ENCODE measurements at places on chromosomes 4 and X.

DNA sequence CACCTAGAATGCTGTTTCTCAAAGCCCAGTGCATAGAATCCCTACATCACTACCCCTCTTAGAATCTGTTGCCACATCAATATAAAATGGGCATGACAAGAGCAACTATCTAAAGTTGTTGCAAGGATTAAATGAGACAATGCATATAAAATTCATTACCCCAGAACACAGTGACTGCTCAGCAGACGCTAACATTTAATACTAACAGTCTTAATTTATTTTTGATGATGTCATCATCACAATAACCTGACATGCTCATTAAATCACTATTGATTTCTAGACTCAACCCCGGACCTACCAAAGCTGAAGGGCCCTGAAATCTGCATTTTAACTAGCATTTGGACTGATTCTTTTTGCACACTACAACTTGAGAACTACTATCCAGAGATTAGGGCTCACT lies 3.9 kb downstream of the ARSJ start:
- DNase-seq = no peak

DNA sequence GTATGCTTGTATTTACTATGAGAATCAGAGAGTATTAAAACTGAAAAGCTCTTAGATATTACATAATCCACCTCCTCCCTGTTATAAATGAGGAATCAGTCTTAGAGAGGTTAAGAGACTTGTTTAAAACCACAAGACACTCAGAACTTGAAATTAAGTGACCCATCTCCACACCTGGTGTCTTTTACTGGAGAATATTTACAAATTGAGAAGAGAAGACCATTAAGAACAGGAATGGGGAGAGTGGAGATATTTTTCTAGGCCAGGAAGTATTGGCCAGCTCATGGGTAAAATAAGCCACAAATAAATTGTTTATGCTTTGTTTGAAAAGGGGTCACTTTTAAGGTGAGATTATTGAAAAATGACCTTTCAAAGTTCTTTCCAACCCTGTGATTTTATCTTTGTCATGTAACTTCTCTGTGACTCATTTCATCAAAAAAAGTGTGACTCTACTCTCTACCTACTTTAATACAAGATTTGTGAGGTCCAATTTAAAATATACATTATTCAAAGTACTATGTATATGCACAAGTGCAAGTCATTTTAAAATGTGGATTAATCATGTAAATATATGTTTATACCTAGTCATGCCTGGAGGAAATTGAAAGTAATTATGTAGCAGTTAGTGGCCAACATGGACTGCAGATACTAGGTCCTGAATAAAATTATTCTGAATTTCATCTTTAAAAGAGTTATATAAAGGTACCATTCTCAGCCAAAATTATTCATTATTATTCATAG lies 15.9 kb upstream of the COX7B2 start:
- no peak for DNase-seq

DNA sequence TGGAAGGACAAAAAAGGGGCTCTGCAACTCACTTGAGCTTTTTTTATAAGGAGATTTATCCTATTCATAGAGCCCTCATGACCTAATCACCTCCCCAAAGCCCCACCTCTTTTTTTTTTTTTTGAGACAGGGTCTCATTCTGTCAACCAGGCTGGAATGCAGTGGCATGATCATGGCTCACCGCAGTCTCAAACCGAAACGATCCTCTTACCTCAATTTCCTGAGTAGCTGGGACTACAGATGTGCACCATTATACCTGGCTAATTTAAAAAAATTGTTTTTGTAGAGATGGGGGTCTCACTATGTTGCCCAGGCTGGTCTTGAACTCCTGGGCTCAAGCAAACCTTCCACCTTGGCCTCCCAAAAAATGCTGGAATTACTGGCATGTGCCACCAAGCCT lies 61.6 kb upstream of the PDGFRA start:
- DNase-seq = no peak

DNA sequence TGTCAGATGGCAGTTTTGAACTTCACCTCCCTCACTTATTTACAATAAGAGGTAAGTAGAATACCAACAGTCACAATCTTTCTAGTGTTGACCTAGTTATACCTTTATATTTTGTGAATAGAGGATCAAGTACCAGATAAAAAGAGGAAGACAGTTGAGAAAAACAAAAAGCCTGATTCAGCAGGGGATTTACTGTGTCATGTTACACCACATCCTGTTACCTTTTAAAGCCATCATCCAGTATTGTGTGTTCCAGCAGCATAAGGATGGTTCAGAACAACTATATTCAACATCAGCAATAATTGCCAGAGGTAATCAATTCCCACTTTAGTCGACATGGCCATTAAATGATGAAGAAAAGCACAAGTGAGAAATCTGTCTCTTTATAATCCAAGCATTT lies 21.3 kb upstream of the CXCL6 start:
- DNase-seq = peak; percentile 89

Measured in common myeloid progenitor, CD34-positive (primary cell).